Amniotic stem cell (primary cell): ENCODE measurements at places on chromosomes 7 and 10.

- DNase-seq, result peak; percentile 70
These were observed 2.8 kb upstream of the BCL7B start for GRCh38 chr7:73560109-73560835.

DNA sequence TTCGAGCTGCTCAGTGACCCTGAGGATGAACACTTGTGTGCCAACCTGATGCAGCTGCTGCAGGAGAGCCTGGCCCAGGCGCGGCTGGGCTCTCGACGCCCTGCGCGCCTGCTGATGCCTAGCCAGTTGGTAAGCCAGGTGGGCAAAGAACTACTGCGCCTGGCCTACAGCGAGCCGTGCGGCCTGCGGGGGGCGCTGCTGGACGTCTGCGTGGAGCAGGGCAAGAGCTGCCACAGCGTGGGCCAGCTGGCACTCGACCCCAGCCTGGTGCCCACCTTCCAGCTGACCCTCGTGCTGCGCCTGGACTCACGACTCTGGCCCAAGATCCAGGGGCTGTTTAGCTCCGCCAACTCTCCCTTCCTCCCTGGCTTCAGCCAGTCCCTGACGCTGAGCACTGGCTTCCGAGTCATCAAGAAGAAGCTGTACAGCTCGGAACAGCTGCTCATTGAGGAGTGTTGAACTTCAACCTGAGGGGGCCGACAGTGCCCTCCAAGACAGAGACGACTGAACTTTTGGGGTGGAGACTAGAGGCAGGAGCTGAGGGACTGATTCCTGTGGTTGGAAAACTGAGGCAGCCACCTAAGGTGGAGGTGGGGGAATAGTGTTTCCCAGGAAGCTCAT lies 1.1 kb downstream of the DDIT4 start:
- DNase-seq, result no peak

- no peak for DNase-seq
These were observed 70.0 kb downstream of the AFAP1L2 start for GRCh38 chr10:114334301-114334700.

GRCh38 chr10:16717622-16718395 lies 99.4 kb downstream of the RSU1 start:
- no peak for DNase-seq

DNA sequence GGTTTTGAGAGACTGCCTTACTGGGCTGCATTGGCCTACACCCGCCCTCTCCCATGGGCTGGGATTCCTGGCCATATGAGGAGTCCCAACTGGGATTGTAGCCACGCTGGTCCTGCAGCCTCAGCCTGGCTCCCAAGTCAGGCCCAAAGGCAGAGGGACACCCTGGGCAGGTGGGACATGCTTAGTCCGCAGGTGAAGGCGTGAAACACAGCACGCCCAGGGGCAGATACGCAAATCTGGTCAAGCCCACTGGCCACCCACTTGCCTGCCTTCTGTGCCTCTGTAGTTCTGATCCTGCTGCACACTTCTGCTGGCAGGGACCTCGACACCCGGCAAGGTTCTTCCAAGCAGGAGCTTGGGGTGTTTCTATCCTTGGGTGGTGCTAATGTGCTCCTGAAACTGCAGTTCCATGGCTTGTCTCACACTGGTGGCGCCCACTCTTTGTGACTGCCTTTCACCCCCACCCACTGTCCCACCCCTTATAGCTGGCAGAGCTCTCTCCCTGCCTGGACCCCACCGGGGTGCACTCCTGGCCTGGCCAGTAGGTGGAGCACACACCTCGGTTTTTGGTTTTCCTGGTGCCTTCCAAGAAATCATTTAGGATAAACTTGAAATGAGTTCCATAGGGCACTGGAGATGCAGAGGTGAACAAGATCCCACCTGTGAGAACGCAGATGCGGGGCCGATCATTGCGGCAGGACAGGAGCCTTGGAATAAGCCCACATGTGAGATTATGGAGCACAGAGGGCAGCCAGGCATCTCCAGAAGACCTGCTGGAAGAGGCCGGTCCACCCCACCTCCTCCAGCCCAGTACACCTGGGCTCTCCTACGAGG lies 47.9 kb downstream of the MKI67 start:
- no peak for DNase-seq

- DNase-seq, result no peak
These were observed 348.1 kb downstream of the GATA3 start for GRCh38 chr10:8402576-8402975.

DNA sequence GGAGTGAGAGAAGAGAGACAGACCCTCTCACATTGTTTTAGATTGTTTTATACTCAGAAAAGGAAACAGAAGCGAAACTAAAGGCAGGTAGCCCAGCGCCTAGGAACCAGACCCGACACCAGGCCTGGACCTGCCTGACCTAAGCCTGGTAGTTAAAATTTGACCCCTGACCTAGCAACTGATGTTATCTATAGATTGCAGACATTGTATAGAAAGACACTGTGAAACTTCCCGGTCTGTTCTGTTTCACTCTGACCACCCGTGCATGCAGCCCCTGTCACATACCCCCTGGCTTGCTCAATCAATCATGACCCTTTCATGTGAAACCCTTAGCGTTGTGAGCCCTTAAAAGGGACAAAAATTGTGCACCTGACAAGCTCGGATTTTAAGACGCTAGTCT lies 31.6 kb downstream of the VIPR2 start:
- no peak for DNase-seq

- DNase-seq, result no peak
These were observed 16.3 kb upstream of the SRGN start for GRCh38 chr10:69071610-69072009.

DNA sequence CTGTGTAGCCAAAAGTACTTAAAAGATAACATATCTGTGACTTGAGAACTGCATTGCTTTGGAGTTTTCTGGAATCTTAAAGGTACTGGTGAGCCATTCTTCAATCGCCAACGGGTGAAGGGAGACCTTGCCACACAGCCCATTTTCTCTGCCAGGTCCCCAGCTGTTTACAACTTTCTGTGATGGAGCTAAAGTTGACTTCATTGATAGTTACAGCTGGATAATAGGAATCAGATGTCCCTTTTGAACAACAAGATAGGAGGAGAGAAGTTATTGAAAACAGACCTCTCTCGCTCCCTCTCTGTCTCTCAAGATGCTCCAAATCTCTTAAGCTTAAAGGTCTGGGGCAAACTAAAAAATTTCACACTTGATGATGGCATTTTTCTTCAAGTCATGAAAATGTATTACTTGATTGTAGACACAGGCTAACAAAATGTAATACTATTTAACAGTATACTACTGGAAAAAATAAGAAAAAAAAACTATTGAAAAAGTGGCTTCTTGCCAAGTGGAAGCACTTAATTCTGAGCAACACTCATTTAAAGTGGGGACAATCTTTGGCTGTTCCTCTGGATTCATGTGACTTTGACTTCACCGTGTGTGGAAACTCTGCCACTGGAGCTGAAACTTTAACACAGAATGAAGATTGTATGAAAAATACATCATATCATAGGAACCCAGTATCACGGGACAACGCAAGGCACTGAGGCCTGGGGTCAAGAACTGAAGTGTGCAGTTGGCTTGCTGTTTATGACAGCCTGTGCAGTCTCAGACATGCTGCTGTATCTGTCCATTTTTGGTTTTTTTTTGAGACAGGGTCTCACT lies 78.4 kb upstream of the AFAP1L2 start:
- DNase-seq, result no peak

GRCh38 chr10:25455980-25456567 lies 281.3 kb downstream of the GPR158 start:
- no peak for DNase-seq

DNA sequence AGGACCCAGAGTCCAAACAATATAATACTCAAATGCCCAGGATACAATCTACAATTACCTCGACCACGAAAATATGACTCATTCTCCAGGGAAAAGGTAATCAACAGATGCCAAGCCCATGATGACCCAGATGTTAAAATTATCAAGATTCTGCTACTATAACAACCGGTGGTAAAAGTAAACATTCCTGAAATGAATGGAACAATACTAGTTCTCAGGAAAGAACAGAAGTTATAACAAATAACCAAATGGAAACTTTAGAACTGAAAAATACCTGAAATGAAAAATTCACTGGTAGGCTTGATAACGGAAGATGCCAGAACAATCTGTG lies 34.1 kb upstream of the GUSB start:
- DNase-seq, result no peak

DNA sequence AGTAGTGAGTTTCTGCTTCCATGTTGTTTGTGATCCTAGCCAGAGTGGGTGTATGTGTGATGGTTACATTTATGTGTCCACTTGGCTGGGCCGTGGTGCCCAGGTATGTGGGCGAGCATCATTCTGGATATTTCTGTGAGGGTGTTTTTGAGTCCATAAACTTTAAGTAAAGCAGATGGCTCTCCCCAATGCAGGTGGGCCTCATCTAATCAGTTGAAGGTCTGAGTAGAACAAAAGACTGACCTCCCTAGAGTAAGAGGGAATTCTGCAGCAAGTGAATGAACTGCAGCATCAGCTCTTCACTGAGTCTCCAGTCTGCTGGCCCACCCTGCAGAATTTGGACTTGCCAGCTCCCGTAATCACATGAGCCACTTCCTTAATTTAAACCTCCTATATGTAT lies 571.9 kb downstream of the ACTR3B start:
- no peak for DNase-seq
